ENCODE measurements at places on chromosomes 6 and 20.

GRCh38 chr6:168359794-168360193, 40.2 kb upstream of the DACT2 start:
- DNase-seq, result no peak

- DNase-seq, result no peak
Observed at GRCh38 chr20:35065181-35065580, 27.4 kb downstream of the TRPC4AP start.

DNA sequence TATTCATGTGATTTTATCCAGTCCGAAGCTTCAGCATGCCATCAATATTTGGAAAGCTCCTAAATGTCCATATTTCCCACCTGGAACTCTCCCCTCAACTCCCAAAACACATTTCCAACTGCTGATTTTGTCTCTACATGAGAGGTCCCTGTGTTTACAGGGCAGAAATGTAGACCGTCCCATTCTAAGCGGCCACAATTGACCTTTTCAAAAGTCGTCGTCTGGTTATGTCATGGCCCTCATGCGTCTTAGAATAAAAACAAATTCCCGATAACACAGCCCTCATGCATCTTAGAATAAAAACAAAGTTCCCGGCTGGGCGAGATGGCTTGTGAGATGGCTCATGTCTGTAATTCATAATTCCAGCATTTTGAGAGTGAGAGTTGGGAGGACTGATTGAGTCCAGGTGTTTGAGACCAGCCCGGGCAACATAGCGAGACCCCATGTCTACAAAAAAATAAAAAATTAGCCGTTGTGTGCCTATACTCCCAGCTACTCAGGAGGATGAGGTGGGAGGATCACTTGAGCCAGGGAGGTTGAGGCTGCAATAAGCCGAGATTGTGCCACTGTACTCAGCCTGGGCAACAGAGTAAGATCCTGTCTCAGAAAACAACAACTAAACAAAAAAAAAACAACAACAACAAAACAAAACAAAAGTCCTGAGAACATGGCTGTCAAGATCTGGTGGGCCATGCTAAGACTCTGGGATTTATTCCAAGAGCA, 6.4 kb upstream of the ZNF217 start:
- DNase-seq, result no peak

DNA sequence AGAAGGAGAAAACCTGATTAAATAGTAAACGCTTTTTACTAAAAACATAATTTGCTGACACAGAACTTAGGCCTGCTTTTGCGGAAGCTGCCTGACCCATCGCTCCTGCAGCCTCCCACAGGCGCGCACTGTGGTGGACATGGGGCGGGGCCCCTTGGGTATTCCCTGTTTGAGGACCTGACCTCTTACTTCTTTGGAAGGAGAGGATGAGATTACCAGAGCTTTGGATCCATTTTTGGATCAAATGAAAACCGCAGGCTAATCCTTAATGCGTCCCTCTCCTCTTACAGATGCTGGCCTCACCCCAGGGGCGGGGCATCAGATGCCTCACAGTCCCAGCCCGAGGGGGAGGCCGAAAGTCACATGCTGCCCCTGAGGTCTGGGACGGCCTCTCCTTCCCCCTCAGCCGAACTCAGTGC, 151.0 kb downstream of the SCML4 start:
- no peak for DNase-seq

GRCh38 chr6:31651602-31652191, 764 bp downstream of the BAG6 start:
- DNase-seq, result no peak

DNA sequence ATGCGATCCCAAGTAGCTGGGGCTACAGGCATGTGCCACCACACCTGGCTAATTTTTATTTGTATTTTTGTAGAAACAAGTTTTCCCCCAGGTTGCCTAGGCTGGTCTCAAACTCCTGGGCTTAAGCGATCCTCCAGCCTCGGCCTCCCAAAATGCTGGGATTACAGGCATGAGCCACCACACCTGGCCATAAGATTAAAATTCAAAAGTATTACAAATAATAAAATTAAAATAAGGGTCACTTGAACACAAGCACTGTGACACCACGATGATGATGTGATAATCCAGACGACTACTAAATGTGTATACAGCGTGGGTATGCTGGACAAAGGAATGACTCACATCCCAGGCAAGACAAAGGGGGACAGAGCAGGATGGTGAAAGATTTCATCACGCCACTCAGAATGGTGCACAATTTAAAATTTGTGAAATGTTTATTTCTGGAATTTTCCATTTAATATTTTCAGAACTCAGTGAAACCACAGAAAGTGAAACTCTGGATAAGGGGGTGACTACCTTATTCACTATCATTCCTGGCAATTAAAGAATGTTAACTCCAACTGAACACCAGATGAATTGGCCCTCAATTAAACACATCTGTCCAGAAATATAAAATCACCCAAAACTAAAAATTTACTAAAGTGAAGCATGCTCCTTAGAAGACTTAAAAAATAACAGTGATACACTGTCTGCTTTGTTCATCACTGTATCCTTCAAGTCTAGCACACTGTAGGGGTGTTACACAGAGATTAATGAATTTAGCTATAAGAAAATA, 13.1 kb downstream of the B4GALT5 start:
- DNase-seq, result no peak

- DNase-seq, result no peak
Observed at GRCh38 chr6:77633993-77634715, 18.7 kb upstream of the MEI4 start.

GRCh38 chr6:98295515-98296175, 538.7 kb upstream of the POU3F2 start:
- no peak for DNase-seq

DNA sequence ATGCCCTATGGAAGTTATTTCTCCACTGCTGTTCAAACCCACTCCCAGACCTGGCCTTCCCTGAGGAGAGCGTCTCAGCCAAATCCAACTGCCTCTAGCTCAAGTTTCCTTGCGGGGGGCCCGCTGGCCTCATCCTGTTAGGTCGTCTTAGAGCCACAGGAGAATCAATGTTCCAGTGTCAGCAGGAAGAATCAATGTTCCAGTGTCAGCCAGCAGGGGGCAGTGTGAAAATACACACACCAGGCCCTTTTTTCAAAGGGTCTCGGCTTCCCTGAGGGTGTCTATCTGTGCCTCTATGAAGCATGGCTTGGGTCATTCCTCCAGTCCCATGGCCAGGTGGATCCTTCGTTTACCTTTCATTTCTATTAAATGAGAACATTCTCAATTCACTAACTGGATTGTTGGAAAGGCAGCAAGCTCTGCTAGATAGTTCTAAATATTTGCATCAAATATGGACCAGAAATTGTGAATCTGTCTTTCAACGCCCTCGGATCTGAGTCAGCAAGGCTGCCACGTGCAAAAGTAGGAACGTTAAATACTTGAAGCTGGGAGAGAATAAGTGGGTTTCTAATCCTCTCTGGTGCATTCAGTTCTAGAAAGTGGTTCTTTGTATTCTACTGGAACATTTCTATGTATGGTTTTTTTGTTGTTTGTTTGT, 19.2 kb downstream of the PRND start:
- peak; percentile 40 for DNase-seq

- DNase-seq, result no peak
Observed at GRCh38 chr6:126963077-126963809, 155.2 kb upstream of the RSPO3 start.

DNA sequence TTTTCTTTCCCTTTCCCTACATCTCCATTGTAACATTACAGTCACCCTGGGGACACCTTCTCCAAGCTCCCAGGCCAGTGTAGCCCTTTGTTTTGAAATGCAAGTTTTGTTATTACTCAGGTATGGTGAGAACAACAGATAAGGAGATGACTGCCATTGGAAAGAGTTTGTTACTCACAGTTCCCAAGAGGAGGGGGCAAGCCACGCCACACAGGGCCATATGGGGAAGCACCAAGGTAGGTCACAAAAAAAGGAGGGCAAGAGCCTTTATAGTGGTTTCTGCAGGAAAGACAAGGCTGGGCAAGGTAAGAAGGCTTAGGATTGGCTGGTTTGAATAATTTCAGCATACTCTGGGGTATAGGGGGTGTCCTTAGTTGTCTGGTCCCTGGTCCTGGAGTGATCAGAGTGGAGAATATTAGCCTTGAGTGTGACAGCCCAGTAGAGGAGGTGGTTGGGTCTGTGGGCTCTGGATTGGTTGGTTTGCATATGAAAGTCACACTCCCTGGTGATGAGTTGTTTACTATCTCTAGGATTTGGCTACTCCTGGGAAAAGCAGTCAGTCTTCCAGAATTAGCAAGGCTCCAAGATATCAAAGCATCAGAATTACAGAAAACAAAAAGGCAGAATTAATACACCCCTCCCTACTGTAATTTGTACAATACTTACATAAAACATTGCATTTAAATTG, 33.1 kb upstream of the SMLR1 start:
- DNase-seq, result no peak

DNA sequence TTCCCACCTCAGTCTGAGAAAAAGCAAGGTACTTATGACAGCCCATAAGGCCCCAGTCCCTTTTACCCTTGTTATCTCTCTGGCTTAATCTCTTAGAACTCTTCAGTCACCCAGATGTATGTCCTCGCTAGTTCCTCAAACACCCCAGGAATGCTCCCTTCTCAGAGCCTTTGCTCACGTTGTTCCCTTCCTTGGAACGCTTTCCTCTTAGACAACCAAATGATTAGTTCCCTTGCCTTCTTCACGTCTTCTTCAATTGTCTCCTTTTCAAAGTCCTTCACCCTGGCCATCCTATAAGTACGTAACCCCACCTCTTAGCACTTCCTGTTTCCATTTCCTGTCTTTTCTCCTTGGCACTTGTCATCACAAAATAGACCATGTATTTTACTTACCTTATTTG, 1.1 kb upstream of the APOBEC2 start:
- DNase-seq, result no peak

Data from T-helper 1 cell (primary cell).